ENCODE measurements at places on chromosomes 3 and 15.

DNA sequence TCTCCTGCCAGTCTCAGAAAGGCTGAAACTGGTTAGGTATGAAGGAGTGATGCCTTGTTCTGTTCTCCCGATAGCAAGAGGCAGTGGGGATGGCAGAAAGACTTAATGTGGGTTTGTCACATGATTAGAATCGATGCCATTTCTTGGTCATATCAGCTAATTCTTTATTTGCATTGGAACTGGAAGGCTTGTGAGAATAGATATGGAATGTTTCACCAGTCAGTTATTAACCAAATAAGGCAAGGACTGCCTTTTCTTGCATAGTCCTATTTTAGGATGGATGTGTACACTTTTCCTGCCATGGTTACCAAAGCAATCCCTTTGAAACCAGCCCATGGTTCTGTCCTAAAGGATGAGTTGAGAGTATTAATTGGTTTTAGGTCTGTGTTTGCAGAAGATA, 33.7 kb downstream of the FILIP1L start:
- no peak for DNase-seq

DNA sequence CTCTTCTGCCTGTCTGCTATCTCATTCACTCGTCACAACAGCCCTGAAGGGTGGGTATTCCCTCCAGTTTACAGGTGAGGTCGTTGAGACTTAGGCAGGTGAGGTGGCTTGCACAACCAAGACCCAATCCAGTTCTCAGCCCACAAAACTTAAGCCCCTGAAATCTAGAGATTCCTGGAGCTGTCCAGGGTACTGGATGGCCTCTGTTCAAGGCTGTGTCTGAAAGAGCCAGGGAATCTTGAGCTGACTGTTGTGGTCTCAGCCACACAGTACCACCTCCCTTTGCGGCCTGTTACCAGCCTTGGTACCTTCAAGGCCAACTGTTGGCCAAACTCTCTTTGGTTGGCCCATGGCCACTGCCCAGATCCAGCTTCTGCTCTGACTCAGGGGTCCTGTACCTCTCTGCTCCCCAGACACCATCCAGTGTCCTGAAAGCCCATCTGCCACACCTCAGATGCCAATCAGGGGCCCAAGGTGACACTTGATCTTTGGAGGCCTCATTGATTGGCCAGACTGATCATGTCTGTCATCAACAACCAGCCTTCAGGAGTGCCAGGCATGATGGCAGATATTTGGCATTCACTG, 10.9 kb upstream of the FAM107A start:
- DNase-seq: no peak

DNA sequence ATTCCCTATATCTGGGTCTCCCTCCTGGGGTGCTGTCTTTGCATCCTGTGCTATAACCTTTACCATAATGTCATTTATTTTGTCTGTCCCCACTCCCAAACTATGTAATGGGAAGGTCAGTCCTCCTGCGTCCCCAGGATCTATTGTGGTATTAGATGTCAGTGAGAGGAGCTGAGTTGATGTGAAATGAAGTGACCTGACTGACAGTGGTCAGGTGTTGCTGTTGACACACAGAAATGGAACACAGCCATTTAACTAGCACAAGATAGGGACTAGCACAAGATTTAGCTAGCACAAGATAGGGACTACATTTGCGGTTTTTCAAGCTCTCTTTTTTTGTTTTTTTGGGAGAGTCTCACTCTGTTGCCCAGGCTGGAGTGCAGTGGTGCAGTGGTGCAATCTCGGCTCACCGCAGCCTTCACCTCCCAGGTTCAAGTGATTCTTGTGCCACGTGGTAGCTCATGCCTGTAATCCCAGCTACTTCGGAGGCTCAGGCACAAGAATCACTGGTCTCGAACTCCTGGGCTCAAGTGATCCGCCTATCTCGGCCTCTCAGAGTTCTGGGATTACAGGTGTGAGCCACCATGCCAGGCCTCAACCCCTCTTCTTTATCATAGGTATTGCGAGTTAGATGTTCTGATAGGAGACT, 5.2 kb downstream of the NGRN start:
- no peak for DNase-seq

GRCh38 chr3:72432246-72432645, 416.0 kb downstream of the SHQ1 start:
- DNase-seq: no peak

DNA sequence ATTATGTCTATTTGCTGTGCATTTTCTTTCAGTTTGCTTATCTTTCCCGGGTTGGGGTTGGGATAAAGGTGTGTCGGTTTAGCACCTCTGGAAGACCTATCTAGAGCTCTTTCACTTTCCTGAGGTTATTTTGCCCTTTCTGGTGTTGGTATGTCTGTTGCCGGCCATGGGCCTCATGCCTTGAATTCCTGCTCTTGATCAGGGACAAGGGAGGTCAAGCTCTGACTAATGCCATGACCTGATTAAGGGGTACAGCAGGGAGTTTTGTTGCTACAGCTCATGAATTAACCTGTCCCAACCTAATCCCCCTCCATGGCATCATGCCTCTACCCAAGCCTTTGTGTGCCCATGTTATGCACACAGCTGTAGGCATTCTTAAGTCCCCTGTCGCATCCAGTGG, 70.5 kb upstream of the GOLGA6B start:
- no peak for DNase-seq

DNA sequence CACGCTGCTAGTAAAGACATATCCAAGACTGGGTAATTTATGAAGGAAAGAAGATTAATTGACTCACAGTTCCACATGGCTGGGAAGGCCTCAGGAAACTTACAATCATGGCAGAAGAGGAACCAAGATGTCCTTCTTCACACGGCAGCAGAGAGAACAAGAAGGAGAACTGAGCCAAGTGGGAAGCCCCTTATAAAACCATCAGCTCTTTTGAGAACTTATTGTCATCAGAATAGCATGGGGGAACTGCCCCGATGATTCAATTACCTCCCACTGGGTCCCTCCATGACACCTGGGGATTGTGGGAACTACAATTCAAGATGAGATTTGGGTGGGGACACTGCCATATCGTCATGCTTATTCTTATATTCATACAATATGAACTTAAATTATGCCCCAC, 49.0 kb downstream of the DUT start:
- no peak for DNase-seq

DNA sequence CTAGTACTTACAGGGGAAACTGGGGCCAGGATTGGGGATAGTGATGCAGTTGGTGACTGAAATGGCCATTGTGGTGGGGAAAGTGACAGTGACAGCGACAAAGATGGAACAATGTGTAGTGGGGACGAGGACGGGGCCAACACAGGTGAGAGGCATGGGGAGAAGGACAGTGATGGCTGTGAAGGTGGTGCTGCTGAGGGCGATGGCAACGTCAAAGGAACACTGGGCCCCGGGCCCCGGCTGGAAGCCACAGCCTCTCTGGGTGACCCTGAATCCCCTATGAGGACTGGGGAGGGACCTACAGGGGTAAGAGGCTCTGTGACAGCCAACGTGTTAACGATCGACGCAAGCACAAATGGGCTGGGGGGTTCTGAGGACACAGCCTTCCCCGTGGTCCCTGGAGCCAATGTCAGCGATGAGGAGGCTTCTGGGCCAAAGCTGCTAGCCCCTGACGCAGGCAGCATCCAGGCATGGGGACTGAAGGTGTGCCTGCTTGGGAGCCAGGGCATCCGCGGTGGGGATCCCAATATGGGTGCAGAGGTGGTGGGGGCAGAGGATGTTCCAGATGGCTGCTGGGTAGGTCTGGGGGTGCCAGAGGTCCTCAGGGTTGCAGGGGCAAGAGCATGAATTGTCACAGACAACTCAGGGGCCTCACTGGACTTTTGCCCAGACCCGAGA, 25.2 kb upstream of the GOLGA6C start:
- DNase-seq: no peak

DNA sequence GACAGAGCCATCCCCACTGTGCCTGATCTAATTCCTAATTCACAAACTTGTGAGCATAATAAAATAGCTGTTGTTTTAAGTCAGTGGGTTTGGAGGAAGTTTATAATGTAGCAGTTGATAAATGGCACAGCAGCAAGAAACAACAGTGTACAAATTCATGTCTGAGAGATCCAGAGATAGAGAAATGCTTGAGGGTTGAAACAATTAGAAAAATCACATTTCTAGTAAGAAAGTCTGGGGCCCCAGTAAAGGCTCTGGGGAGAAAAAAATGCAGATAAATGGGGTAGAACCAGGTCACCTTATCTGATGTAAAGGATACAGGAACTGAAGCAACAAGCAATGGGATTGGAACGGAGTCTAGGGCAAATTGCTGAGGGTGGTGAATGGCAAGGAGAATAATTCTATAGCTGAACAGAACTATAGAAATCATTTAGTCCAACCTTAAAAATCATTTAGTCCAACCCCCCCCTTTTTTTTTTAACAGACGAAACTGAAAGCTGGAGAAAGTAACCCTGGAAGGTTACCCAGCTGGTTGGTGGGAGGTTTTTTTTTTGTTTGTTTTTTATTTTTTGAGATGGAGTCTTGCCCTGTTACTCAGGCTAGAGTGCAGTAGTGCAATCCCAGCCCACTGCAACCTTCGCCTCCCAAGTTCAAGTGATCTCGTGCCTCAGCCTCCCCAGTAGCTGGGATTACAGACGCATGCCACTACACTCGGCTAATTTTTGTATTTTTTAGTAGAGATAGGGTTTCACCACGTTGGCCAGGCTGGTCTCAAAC, 14.3 kb upstream of the SHQ1 start:
- DNase-seq: no peak

DNA sequence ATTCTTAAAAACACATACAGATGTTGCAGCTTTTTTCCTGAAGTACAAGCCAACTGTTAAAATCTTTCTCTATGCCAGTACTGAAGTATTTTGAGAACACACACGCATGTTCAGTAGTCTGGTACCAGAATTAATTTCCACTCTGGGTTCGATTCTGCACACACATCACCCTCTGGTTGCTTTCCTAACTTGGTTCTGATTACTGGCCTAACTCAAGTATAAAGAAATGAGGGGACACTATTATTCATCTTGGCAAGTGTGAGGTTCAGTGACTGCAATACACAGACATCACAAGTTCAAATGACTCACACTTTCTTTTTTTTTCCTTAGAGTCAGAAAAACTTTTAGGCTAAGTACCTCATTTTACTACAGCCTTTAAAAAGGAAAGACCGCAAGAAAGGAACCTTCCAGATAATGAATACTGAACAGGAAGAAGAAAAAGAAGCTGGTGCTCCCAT, 37.4 kb upstream of the LDHAL6B start:
- DNase-seq: no peak

- no peak for DNase-seq
Observed at GRCh38 chr3:100042166-100042981, 71.9 kb downstream of the FILIP1L start.

GRCh38 chr3:190435618-190436017, 14.1 kb downstream of the TMEM207 start:
- no peak for DNase-seq

- DNase-seq: no peak
Observed at GRCh38 chr15:68385240-68385561, 46.8 kb downstream of the ITGA11 start.

DNA sequence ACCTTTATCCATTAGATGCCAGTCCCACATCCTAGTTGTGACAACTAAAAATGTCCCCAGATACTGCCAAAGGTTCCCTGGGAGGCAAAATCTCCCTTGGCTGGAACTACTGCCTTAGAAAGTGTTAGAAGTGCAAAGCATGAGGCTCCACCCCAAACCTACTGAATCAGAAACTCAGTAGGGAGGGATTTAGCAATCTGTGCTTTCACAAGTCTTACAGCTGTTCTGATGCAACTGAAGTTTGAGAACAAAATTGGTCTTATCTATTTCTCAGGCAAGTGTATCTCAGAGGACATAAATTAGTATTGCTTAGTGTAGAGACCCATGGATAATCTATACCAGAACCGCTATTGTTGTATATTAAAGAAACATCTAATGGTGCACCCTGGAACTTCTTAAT, 70.2 kb downstream of the CLDN1 start:
- DNase-seq: no peak
